GM12878 (cell line): ENCODE measurements at places on chromosomes 3 and 15. TPM values are rescaled to one million over a fixed set of nuclear protein-coding genes. Genes with fewer than 3 reads are reported as not detected.

DNA sequence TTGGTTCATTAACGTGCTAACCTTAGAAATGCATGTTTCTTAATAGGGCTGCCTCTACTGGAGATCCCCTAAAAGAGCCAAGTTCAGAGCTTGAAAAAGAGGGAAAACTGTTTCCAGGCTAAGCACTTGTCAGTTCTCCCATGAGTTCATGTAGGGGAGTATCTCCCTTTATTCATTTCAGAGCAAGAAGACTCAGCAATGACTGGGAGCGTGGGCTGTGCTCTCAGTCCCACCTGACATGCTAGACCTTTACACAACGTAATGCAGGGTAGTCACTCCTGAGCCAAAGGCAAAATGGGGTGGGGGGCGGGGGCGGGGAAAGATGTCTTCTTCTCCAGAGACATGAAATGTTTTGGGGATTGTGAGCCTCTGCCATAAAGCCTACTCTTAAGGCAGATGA lies 420.1 kb upstream of the MCTP2 start:
- no peaks in the 10 kb centered on the region for H3K36me3 ChIP-seq
- H3K4me3 ChIP-seq, result no peak overlapping the region
- DNase-seq, result no peak
- no peaks in the 10 kb centered on the region for H3K27me3 ChIP-seq
- no peaks in the 10 kb centered on the region for H3K4me1 ChIP-seq

- peaks cover 13% of the 10 kb centered on the region for H3K36me3 ChIP-seq
- no peaks in the 10 kb centered on the region for H3K4me1 ChIP-seq
- H3K4me3 ChIP-seq, result peak within 1 kb of the TSS; percentile 92
- H3K27ac ChIP-seq, result peak within 1 kb of the TSS; percentile 64
- peak; percentile 41 for DNase-seq
Measured at GRCh38 chr3:44648564-44649229, at the start of gene ZNF35. ZNF35 (plus strand) TSS chr3:44648732; CDS start chr3:44651068, 2,336 bp downstream.

HTR3E gene
- total RNA-seq, result not detected in 2 replicates

DNA sequence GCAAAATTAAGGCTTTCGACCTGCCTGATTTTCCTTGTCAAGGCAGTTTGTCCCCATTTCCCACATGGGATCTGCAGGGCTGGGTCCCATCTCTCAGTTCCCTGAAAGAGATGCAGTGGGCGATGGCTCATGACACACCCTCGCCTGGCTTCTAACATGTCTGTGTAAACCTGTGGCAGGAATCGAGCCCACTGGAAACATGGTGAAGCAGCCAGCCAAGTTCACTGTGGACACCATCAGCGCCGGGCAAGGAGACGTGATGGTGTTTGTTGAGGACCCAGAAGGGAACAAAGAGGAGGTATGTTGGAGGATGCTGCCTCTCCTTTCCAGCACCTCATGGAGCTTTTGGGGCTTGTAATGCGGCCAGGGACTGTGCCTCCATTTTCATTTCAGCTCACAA lies 86.4 kb downstream of the FLNB start:
- H3K36me3 ChIP-seq, result peaks cover 6% of the 10 kb centered on the region; the same call in 1 of the 2 replicates
- no peaks in the 10 kb centered on the region for H3K4me1 ChIP-seq
- H3K27me3 ChIP-seq, result no peaks in the 10 kb centered on the region
- no peak overlapping the region for H3K27ac ChIP-seq
- H3K4me3 ChIP-seq, result no peak overlapping the region
- DNase-seq, result no peak

IQCH gene
- total RNA-seq, result 0.41 and 0.96 TPM in 2 replicates

GHRL gene
- 1.4 and 2.2 TPM in 2 replicates for total RNA-seq

DNA sequence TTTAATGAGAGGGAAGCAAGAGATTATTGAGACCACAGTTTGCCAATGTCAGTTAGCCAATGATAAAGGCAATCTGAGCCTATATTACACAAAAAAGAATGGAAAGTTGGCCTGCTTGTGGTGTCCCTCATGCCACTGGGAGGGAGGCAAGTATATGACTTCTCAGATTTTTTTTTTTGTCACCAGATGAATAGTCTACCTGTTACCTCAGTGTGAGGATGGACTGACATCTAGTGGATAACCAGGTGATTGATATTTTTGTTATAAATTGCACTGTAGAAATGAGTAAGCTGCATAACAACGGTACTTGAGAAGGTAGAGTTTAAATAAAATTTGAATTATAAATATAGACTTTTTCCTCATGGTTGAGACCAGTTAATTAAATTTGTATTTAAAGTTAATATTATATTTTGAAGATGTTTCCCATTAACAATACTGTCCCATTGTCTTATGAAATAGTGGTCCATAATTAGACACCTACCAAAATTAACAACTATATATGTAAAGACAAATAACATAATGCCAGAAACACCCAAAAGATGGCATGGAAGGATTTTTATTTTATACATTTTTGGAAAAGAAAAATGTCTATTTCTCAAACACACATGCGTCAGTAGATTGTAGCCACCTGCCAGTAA lies 237.8 kb upstream of the GADL1 start:
- DNase-seq, result peak; percentile 21
- H3K4me1 ChIP-seq, result no peaks in the 10 kb centered on the region
- H3K27ac ChIP-seq, result no peak overlapping the region
- no peaks in the 10 kb centered on the region for H3K36me3 ChIP-seq
- no peaks in the 10 kb centered on the region for H3K27me3 ChIP-seq

- peaks cover 10% of the 10 kb centered on the region for H3K4me1 ChIP-seq
- no peaks in the 10 kb centered on the region for H3K27me3 ChIP-seq
- H3K27ac ChIP-seq, result no peak overlapping the region
- no peak for DNase-seq
Measured at GRCh38 chr3:51691021-51691420, 15.8 kb upstream of the GRM2 start.

SERINC4 gene
- 0.13 and 0.15 TPM in 2 replicates for total RNA-seq

CYP1A2 gene
- total RNA-seq, result not detected in 2 replicates

TTLL13 gene
- 0.13 and 0.19 TPM in 2 replicates for total RNA-seq
